ENCODE measurements at places on chromosomes 3 and 15.

GRCh38 chr3:189186101-189186500 is 14.3 kb downstream of the TPRG1 start:
- no peak for DNase-seq

- no peak for DNase-seq
These were observed 123.1 kb downstream of the ZNF609 start for GRCh38 chr15:64583519-64583918.

- no peak for DNase-seq
These were observed 44.6 kb downstream of the HDGFL3 start for GRCh38 chr15:83163032-83163431.

DNA sequence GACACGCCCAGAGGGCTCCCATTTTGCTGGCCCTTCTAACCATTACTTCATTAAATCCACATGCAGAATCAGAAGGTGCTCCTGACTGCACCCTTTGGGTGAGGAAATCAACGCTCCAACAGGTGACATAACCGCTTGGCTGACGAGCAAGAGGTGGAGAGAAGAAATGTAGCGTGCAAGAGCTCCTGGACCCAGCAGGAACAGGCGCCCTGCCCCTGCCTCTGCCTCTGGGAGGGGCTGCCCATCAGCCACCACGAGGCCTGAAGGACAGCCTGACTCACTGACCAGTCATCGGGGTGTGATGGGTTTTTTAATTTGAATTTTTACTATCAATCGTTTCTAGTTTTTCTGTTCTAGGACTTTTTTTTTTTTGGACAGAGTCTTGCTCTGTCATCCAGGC is 218.2 kb downstream of the ADAMTS17 start:
- DNase-seq, result no peak

DNA sequence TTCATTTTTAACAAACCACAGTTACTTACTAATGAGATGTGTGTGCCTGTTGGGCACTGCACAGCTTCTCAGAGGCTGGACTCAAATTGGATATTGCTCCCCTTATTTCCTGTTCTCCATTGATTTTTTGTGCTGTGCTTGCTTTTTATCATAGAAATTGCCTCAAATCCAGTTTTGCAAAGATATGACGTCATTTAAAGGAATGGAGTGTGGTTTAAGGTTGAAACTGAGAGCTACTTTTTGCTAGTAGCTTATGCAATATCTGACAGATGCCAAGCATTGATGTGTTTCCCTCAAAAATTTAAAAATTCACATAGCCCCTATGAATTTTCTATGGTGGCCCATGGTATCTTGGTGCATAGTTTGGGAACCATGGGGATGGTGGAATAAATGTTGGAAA is 67.7 kb upstream of the ROPN1 start:
- DNase-seq, result no peak

DNA sequence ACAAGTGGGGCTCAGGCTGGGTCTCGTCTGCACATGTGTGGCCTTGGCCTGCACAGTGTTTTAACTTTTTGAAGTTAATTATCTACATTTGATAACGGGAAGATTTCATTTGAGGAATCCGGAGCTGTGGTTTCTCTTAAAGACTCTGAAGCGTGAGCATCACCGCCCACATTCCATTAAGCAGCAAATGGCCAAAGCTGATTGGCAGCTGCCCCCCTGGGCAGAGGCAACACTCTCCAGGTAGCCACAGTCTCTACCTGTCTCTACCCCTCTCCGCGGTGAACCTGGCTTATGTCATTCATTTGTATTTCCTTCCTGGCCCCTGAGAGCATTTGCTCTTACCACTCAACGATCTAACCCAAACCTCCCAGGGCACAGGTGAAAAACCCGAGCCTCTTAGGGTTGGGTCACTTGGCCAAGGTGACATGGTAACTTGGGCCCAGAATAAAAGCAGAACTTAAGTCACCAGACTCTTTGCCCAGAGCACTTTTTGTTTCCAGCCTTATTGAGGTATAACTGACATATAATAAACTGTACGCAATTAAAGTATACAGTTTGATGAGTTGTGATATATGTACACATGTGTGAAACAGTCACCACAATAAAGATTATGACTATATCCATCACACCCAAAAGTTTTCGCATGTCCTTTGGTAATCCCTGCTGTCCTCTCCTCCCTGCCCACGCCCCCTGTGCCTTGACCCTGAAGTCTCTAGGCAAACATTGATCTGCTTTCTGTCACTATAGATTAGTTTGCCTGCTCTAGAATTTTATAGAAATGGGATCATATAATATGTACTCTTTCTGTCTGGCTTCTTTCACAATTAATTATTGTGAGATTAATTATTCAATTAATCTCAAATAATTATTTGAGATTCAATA is 245.7 kb upstream of the HES1 start:
- no peak for DNase-seq

- DNase-seq, result no peak
These were observed 74.7 kb downstream of the SPATA16 start for GRCh38 chr3:173066044-173067004.

DNA sequence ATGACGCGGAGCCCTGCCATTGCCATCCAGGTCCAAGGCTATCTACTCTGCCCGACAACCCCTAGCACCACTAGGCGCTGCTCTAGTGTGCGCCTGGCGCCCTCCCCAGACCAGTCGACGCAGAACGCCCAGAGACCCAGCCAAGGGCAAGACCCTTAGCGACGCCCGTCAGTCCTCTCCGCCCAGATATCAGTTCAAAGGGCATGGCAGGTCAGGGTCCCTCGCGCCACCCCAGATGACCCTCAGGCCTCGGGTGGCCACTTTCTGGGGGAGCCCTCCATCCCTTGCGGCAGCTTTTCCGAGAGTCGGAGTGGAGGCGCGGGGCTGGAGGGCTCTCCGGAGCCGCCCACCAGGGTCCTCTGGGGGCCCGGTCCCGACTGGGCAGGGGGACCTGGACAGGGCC is 371 bp upstream of the CLSTN2 start:
- DNase-seq, result no peak

DNA sequence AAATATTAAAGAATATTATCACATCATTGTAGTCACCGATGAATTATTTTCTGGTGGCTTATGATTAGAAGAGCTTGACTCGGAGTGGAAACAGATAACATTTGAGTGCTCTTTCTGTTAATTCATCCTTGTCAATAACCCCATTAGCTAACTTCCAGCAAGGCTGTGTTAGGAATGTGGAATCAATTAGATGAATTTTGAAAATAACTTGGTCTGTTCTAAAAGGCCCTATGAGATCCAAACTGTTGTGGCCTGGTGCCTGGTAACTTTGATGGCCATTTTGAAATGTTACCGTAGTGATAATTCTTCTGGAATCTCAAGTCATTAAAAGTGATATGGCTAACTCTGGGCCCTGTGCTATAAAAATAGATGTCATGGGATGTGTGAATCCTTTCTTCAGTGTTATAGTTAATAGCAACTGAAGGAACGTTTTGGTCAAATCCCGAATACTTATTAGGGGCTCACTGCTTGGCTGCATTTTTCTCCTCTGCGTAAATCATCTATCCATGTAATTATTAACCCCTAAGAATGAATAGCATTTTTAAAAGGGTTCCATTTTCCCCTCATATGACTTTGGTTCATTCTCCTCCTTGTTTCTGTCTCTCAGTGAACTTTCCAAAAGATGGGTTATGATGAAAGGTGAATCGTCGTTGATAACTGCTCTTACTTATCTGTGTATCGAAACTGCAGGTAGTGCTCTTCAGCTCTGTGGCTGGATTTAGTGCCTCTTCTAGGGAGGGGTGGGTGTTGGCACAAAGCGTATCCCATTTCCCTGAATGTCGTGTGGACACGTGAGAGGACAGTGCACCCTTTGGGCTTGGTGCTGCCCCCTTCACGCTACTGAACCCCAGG is 82.7 kb downstream of the IGF1R start:
- no peak for DNase-seq

GRCh38 chr3:148748283-148748682 is 50.6 kb downstream of the AGTR1 start:
- no peak for DNase-seq

GRCh38 chr15:31372635-31373091 is 46.0 kb downstream of the KLF13 start:
- DNase-seq, result peak; percentile 73

GRCh38 chr15:47460795-47461573 is 256.3 kb upstream of the SEMA6D start:
- DNase-seq, result no peak

- DNase-seq, result no peak
These were observed 852.3 kb upstream of the ALCAM start for GRCh38 chr3:104514371-104514770.

DNA sequence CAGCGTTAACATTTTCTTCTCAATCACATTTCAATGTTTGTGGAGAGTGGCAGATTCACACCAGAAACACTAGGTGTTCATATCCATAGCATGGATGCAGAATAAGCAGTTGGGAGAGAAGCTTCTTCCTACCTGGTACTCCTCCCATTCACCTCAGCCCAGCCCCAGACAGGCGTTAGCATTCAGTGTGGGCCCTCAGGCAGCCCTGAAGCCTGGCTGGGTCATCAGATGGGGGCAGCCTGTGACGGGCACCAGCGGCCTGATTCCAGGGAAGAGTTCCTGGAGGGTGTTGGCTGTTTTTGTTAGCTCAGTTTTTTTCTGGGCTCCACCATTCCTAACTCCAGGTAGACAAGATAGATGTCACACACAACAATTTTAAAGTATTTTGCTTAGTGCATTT is 31.1 kb downstream of the APH1B start:
- no peak for DNase-seq

DNA sequence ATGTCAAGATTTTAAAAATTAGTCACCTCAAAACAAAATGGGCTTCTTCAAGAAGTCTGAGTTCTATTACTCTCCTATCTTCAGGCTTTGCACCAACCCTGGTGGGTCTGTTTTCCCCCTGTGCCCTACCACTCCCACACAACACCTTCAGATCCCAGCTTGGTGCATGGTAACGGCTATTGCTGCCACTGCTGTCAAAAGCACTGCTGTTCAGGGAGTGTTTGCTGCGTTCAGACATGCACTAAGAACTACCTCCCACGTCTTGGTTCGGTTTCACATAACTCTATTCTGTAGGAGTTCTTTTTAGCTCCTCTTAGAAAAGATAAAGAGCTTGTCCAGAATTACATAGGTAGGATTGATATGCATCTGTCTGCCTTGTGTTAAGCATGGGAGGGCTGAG is 799.2 kb downstream of the NR2F2 start:
- no peak for DNase-seq

DNA sequence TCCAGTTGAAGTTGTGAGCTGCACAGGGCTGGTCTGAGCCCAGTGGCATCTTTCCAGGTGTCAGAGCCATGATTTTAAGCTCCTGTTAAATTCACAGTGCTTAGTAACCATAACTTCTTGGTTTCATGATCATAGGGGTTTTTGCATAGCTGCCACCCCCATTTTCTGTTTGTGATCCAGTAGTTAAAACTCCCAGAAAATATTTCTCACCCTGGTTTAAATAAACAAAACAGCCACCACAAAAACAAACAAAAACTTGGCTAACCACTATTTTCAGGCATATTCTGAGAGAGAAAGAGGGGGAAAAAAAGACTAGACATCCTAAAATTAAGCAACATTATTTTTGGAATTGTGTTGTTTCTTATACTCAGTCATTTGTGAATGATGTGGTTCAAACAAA is 175.3 kb downstream of the IGF1R start:
- DNase-seq, result no peak

DNA sequence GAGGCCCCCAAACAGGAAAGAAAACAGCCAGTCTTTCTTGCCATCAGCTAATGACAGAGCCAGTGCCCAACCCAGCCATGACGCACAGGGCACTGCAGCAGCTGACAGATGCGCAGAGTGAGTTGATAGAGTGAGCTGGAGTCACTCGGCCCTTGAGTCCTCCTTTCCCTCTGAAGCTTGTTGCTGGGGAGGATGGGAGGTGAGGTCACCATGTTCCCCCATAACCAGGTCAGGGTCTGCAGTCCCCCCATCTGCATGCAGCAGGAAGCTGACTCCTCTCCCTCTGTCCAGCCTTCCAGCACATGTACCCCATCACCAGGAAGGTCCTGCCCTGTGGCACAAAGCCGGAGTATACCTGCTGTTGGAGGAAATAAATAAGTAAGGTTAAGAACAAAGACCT is 174.6 kb downstream of the ABHD5 start:
- DNase-seq, result no peak

DNA sequence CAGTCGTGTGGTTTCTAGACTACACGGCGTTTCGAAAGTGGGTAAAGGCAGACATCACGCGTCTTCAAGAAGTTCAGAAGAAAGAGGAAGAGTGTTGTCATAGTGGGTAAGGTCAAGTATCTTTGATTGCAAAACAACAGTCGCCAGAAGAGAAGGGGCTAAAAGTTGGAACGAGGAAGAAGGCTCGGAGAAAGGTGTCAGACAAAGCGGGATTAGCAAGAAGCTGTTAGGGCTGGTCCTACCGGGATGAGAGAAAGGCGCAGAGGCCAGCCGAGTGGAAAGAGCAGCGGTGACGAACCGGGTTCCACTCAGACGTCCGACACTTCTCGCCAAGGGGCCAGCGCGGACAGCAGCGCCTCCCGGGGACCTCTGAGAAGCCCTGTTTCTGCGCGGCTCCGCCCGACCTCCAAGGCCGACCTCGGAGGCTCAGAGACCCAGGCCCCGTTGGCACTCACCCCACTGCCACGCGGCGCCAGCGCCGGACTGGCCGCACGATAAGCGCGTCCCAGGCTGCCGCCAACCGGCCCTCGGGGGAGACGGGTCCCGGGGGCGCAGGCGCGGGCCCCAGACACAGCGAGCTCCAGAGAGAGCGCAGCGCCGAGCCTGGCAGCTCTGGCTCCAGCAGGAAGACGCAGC is 436 bp downstream of the ADPGK start:
- no peak for DNase-seq

- DNase-seq, result no peak
These were observed 19.3 kb downstream of the MUC13 start for GRCh38 chr3:124915254-124915653.

DNA sequence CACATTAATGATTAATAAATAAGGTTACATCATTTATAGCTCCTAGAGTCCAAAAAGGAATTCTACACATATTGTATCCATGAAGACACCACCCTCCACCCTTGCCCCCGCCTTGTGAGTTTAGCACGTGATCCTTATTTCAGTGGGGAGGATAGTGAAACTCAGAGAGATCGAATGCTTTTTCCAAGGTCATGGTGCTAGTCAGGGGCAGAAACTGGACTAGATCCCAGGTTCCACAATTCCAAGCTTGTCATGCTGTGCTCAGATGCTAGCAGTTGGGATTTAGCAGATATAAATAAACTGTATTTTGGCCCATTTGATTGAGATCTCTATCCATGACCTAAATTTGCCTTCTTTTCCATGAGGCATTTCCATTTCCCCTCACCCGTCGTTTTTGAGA is 227.4 kb upstream of the THRB start:
- no peak for DNase-seq

Data from HFFc6 (cell line).